Erythroblast (primary cell): ENCODE measurements at places on chromosomes 3 and 15.

DNA sequence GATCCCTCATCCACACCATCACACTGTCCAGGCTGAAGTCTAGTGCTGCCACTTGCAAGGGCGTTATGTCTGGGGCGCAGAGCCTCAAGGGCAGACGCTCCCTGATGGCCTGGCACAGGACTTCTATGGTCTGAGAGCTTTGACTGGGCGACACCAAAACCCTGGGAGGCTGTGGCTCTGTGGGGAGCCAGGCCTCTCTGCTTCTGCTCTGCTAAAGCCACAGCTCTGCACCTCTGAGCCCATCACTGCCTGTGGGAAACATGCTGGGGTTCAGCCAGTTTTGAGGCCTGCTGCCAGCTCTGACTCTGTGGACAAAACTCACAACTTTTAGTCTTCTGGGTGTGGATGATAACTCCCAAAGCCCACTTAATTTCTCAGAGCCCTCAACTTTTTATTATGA, 6.3 kb upstream of the LCTL start:
- no peak for DNase-seq

- peak; percentile 48 for DNase-seq
Observed at GRCh38 chr3:14548321-14548729, 8.2 kb upstream of the GRIP2 start.

DNA sequence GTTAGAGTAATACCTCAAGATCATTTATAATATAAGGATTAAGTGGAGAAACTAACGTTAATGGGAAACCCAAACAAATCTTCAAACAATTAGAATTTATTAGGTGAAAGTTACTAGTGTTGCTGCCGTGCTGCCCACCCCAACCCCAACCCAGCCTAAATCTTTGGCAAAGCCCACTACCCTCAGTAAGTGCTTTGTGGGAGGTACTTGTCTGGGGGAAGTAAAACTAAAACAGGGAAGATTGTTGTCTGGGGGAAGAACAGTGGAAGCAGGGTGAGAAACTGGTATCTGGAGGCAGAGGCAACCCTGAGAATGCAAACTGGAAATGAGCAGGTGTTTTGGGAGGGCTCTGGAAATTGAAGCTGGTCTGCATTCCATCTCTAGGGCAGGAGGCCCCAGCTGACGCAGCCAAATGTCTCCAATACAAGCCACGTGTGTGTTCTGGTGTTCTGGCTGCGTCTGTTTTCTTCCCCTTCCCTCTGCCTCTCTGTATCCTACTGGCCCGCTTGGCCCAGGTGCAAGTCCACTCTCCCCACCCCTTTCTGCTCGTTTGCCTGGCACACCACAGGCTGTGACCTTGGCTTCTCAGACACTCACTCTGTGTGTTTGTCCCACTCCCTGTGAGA, 32.7 kb downstream of the FEM1B start:
- no peak for DNase-seq

DNA sequence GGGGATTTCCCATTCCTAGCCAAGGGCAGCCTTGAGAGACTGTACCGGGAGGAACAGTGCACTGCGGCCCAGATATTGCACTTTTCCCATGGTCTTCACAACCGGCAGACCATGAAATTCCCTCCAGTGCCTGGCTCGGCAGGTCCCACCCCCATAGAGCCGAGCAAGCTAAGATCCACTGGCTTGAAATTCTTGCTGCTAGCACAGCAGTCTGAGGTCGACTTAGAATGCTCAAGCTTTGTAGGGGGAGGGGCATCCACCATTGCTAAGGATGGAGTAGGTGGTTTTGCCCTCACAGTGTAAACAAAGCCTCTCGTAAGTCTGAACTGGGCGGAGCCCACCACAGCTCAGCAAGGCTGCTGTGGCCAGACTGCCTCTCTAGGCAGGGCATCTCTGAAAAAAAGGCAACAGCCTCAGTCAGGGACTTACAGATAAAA, 156.3 kb downstream of the FRMD5 start:
- peak; percentile 69 for DNase-seq

GRCh38 chr3:190384309-190384756, 3.6 kb upstream of the CLDN16 start:
- peak; percentile 22 for DNase-seq

- DNase-seq: no peak
Observed at GRCh38 chr3:100171211-100171914, 57.1 kb upstream of the FILIP1L start.

DNA sequence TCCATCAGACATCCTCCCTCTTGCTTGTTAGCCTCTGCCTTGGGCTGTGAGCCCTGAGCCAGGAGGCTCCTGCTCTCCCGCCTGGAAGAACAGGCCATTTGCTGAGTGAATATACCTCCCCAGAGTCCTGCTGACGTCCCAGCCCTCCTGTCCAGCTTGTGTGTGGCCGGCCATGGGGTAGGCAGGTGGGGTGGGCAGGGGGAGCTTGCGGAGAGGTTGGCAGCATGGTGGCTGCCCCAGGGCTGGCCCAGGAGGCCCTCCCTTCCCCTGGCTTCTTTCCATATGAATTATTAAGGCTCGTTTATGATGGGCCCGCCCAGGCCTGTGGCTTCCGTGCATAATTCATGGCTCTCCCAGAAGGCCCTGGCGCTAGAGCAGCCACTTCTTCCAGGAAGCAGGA, 18.7 kb downstream of the CACNA2D2 start:
- no peak for DNase-seq

DNA sequence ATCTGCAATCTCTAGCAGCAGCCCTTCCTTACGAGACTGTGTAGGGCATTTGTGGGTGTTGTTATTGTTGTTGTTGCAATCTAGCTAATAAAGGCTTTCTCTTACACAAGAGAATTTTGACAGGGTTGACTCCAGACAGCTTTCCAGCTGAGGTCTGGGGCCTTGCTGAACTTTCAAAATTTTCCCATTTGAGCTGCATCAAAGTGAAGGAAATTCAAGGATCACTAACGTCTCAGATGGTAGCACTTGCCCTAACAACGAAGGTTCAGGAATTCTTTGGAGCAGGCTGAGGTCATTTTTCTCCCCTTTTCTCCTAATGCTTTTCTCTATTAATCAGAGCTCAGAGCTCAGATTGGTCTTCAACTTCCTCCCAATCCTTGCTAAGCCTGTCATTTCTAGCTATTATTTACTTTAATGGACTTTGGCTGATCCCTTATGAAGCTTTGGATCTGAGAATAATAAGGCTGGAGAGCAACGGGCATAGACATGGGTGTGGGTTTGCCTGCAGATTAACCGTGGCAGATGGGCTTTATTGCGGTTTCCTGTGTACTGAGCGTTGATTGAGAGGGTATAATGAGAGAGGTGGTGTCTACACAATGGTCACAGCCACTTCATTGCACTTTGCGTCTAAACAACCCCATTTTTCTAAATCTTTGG, 614.0 kb upstream of the AGTR1 start:
- no peak for DNase-seq

DNA sequence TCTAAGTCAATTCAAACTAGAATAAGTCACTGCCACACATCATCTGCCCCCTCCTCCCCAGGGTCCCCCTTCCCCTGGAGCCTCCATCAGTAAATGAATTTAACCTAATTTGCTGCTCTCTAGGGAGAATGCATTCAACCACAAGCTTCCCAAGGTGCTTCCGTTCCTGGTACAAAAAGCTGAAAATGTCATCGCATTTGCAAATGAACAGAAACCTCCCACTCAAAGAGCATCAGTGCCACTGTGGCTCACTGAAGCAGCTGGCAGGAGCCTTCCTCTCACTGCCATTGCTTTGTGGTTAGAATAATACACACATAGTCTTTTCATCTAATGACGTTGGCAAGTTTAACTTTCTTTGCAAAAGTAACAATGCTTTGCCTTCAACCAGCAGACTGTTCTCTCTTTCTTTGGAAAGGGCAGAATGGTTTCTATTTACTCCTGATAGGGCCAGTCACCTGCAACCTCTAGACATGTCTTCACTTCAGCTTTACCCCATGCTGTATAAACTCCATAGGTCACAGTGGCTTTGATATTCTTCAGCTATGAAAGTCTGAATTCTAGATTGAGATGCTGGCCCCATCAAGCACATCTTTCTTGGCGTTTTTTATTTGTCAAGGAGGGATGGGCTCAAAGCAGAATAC, 238.1 kb downstream of the CPNE4 start:
- DNase-seq: no peak

DNA sequence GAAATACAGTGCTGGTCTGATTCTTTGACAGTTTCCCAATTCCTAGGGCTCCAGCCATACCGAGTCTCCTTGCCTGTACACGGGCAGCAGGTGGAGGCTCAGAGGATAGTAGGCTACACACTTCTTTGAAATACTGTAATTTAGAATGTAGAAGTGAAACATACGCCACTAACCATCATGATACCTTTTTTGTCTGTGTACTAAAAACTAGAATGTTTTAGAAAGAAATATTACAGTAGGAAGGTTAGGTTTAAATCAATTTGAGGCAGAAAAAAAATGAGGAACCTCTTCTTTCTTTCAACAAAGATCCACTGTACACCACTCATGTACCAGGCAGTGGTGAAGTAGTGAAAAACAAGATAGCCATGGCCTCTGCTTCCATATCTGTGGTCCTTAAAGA, 354.7 kb downstream of the MCTP2 start:
- no peak for DNase-seq

- DNase-seq: no peak
Observed at GRCh38 chr3:108021533-108021932, 69.3 kb downstream of the CD47 start.

DNA sequence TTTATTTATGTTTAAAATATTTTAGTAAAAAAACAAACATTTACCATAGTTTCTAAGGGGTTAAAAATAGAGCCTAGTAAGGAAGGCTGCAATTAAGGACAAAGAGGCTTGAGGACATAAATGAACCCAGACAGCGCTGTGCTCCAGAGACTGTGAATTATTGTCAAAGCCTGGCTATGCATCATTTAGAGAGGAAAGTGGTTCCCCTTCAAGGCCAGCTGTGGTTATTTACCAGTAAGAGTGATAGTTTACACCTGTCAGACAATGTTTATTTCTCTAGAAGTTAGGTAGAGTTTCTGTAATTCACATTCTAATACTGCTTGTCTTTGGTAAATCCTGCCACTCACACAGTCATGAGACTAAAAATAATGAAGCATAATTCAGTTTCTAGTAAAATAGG, 32.4 kb upstream of the PIK3R4 start:
- DNase-seq: no peak

- DNase-seq: no peak
Observed at GRCh38 chr3:194129581-194130133, 6.3 kb upstream of the HES1 start.

GRCh38 chr3:45642731-45643152, 46.5 kb upstream of the SACM1L start:
- no peak for DNase-seq

DNA sequence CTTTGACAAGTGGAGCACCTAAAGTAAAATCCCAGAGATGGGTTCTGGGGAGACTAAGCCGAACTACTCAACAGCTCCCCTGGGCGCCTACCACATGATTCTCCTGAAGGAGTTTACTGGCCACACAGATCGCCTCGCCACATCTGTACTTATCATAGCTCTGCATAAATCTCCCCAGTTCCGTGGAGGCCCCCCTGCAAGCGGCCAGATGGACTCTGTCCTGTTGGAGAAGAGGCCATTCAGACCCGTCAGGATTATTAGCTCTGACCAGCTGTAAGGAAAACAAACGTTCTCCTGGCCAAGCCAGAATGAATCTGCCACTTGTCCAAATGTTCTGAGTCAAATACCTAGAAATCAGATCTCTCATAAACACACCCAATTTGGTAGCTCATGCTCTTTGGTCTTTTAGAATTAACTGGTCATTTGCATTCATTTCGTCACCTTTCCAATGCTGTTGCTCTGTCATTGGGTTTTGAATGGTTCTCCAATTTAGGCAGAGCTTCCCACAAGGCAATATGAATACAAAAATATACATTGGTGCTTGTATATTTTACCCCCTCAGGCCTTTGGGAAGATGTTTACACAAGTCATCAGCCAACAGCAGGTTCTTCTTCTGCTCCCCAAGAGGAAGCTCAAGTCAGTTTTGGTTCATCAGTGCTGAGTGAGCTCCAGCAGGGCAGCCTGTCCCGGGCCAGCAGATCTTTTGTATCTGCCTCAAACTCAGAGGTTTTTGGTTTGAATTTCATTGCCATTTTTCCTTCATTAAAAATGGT, 124.5 kb downstream of the THSD4 start:
- no peak for DNase-seq

- no peak for DNase-seq
Observed at GRCh38 chr3:169879013-169879557, 9.3 kb upstream of the LRRC31 start.

DNA sequence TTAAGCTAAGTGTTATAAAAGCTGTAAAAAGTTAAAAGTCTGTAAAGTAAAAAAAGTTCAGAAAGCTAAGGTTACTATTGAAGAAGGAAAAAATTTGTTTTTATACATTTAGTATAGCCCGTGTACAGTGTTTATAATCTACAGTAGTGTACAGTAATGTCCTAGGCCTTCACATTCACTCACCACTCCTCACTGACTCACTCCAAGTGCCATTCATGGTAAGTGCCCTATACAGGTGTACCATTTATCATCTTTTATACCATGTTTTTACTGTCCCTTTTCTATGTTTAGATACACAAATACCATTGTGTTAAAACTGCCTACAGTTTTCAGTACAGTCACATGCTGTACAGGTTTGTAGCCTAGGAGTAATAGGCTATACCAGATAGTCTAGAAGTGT, 8.8 kb downstream of the CCDC71 start:
- DNase-seq: no peak

DNA sequence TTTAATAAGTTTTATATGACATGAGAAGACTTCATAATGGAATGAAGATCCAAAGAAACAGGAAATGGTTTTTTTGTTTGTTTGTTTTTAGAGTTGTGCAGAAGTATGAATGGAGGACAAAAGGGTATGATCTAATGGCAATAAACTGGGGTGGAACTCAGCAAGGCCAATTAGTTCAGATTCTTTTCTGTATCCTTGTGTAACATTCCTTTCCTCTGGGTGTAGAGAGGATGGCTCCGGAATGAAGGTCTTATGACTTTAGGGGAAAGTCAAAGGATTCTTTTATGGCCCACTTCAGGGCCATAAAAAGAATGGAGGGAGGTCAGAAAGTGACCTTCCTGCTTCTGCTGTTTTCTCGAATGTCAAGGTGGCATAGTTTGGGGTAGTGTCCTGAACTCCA, 152.6 kb downstream of the DPH6 start:
- no peak for DNase-seq

DNA sequence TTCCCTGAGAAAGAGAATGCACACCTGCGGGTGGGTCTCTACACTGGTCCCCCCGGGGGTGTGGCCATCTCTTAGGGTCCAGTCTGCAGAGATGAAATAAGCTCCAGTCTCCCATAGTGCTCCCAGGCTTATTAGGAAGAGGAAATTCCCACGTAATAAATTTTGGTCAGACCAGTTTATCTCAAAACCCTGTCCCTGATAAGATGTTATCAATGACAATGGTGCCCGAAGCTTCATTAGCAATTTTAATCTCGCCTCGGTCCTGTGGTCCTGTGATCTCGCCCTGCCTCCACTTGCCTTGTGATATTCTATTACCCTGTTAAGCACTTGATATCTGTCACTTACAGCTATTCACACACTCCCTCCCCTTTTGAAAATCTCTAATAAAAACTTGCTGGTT, 46.8 kb downstream of the OR5H15 start:
- DNase-seq: no peak
